NCI-H2171 (cell line): ENCODE measurements at places on chromosomes 2 and 18.

DNA sequence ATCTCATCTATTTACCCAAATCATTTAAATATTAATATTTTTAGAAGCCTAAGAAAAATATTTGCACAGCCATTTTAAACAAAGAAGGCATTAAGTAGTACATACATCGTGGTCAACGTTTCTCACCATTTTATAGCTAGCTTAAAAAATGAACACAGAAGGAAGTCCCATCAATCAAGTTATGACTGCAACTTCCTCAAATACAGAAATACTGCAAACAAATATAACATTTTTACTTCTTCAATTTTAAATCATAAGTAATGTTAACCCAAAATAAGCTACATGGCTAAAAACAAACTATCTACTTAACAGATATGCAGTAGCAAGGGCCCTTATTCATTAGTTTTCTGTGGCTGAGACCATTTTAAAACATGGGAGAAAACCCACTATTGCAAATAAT lies 30.6 kb downstream of the ITSN2 start:
- no peak for DNase-seq

- DNase-seq = no peak
Observed at GRCh38 chr2:9332853-9333245, 90.5 kb downstream of the ITGB1BP1 start.

DNA sequence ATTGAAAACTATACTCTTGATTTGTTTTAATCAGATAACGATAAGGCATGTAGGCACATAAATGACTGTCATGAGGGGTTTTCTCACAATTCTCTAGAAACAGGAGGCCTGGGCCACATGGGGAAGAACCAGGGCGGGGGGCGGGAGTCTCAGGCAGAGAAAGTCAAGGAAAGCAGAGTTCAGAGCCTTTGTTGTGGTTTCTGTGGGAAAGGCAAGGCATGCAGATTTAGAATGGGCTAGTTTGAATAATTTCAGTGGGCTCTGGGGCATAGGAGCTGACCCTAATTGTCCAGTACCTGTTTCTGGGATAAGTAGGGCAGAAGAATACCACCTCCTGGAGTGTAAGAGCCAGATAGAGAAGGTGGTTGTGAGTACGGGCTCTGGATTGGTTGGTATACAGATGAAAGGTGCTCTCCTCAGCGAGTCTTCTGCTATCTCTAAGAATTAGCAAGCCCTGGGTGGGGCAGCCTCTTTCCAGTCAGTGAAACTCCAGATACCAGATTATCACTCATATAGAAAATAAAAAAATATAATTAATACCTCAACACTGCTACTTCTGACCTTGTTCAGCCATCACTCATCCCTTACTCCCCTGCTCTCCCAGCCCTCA lies 41.5 kb upstream of the CYRIA start:
- no peak for DNase-seq

DNA sequence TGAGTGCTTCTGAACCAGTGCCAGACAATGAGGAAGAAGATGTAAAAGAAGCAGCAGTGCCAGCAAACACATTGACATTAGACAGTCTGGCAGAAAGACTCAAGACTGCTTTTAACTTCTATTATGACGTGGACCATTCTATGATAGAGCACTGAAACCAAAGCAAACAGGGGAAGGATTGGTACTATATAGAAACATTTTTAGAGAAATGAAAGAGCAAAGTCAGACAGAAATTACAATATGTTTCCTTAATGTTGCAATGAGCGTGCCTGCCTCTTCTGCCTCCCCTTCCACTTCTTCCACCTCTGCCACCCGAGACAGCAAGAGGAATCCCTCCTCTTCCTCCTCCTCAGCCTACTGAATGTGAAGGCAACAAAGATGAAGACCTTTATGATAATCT lies 39.7 kb downstream of the DHX57 start:
- DNase-seq = no peak

DNA sequence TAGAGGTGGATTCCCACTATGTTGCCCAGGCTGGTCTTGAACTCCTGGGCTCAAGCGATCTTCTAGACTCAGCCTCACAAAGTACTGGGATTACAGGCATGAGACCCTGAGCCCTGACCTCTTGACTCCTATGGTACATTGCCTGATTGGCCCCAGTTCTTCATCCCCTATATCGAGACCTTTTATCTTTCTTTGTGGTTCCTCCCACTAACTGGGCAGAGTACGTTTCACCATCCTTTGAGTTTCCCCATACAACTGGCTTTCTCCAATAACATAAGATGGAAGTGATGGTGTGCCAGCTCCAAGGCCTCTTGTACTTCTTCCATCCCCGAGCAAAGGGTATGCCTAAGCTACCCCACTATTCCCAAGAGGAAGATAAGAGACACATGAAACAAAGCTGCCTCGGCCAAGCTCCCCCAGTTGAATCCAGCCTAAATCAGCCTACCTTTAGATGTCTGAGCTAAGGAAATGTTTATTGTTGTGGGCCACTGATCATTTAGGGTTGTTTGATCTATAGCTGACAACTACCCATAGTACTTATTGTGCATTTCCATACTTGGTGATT lies 8.3 kb upstream of the TMEM247 start:
- DNase-seq = no peak

DNA sequence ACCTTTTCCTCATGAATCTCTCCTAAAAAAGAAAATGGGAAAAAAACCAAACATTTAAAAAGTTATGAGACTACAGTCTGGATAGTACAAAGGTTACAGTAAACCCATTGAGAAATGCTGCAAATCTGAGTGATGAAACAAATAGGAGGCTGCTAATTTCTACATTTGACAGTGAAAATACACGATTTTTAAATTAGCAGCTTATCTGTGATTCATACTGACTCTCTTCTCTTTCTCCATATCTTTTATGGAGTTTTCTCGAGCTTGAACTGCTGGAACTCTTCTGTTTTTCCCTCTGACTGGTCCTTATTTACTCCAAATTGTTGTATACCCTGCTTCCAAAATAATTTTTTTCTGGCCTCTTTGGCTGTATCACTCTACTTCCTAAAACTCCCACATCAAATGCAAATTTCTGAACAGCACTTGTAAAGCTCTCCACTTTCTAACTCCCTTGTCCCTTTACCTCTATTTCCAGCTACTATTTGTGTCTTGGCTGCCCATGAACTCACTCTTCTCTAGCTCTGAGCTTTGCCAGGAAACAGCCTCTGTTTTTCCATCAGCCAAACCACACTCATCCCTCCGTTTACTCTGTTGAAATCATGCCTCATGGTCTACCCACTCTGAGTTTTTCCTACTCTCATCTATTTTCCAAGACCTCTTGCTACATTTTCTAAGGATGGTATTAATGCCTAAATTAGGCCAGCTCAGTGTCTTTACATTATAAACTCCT lies 73.7 kb downstream of the RBMS1 start:
- DNase-seq = no peak
